WERI-Rb-1 (cell line): ENCODE measurements at places on chromosomes 1 and 21.

GRCh38 chr1:230287674-230288315, 138.3 kb downstream of the PGBD5 start:
- DNase-seq, result no peak

DNA sequence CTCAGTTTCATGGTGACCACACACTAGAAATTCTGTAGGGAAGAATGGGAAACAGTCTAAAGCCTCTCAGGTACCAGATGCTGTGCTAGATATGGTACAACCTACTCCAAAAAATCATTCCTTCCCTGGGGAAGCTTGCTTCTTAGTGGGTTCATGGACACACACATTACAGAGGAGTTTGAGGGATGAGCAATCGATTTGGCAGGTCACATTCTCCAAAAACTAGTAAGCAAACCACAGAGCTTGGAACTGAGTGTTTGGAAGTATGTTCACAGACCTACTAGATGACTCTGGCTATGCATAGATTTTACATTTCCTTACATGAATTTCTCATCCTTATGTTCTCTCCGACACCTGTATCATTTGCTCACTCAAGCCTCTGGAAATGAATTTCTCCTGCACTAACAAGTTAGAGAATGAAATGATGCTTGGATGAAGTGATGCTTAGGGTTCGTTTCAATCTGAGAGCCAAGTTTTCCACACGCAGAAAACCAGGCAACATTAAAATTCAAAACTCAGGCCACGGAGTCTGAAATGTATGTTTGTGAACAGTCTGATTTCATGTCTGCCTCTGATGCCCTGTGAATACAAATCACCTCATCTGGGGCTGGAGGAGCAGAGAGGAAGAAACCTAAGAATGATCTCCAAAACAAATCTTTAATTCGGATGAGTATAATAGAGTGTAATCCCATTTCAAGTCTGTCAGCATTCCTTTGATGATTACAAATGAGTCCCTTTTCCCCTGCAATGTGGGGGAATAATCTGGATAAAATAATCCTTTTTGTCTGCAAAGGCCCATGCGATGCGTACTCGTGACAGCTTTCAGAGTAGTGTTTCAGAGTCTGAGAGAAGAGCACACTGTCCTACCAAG, 11.0 kb downstream of the EVA1C start:
- no peak for DNase-seq

DNA sequence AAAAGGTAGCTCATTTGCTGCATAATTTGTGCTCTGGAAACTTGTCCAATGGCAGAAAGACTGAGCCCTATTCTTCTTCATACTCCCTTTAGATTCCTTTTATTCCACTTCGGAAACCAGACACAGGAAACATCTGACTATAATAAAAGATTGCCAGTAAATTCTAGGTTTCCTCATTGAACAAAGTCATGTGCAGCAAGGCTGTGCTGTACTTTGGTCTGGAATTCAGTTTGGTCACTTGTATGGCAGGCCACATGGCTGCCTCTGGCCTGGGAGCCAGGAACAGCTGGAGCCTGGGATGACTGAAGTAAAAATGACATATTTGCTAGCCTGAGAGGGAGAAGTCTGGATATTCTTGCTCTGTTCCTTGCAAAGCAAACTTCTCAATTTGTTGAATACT, 79.6 kb downstream of the ST3GAL3 start:
- no peak for DNase-seq

- DNase-seq, result no peak
Measured at GRCh38 chr1:159318784-159319551, 16.8 kb downstream of the FCER1A start.

DNA sequence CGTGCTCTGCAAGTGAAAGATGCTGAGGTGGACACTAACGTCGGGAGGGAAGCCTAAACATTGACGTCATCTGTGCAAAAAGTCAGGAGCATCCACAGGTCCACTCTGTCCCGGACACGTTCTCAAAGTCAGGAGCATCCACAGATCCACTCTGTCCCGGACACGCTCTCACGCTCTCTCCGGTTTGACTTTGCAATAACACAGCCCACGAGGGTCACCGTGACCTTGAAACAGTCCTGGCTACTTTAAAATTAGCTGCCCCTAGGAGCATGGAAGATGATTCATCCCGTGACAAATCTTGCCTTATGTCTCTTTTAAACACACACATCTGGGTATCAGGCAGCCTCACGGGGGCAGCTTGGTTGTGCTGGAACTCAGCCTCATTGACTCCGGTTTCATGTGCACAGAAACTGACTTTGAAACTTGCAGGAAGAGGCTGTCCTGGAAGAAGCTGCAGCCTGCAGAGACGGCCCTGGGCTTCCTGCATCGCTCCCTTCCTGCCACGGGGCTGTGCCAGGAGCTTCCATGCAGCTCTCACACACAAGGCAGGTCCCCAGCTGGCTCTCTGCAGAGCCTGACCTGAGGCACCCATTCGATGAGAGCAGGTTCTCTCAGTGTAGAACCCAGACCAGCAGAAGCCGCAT, 18.1 kb upstream of the COL18A1 start:
- DNase-seq, result no peak

DNA sequence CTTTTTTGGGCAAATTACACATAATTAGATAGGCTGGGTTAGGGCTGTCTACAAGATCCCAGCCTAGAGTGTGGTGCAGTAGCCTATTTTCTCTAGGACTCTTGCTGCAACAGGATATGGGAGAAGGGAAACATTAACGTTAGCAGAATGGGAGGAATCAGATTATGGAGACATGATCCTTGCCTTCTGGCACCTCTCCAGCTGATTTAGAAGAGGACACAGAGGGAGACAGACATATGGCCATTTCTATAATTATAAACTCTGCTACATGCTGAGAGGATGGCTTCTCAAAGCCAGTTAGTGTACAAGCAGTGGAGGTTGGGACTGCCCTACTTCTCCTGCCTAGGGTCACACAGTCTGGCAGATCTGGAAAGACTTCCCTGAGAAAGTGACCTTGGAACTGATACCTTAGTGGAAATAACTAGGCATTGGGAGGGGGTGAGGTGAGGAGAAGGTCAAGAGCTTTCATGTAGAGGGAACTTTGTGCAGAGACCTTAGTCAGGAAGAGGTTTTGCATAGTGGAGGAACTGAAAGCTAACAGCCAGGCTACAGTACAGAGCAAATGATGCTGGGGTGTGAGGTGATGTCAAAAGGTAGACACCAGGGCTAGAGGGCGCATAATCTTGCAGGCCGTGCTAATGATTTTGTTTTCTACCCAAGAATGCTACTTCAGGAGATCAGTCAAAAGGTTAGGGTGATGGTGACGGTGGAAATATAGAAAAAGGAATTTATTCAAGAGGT, 1.2 kb upstream of the CD1D start:
- peak; percentile 51 for DNase-seq

GRCh38 chr1:156898161-156898566, 4.6 kb downstream of the PEAR1 start:
- no peak for DNase-seq

GRCh38 chr1:29793653-29794348, 557.5 kb downstream of the PTPRU start:
- DNase-seq, result no peak

- DNase-seq, result no peak
Measured at GRCh38 chr1:8416881-8417280, 99.0 kb downstream of the SLC45A1 start.

GRCh38 chr1:59018446-59018845, 234.6 kb upstream of the JUN start:
- no peak for DNase-seq

GRCh38 chr21:46063227-46063626, 34.7 kb upstream of the COL6A2 start:
- peak; percentile 3 for DNase-seq

DNA sequence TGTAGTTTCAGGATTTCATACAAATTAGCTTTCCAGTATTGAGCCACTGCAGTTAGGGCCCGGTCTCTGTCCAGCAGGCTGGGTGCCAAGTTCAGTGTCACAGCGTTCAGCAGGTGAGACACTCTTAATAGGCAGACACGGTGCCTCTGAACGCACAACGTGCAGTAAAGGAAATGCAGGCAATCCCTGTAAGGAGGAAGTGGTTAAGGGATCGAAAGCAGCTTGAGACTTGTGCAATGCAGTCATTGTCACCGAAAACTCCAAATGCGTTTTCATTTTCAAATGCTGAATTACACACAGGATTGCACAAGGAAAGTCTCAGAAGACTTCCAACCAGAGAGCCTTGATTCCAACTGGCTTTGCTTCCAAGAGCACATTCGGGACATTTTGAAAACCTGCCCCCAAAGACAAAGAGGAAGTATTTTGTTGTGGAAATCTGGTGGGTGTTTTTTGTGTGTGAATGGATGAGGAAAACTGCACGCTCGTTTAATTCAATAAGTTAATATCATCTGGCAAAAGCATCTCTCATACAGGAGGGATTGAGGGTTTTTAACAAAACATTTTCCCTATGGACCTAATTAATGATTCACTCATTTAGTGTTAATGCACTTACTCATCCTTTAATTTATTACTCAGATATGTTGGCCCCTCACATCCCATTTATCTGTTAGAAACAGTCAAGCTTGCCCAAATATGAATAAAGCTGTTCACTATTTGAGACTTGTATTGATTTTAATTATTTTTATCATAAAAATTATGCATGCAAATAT, 61.6 kb downstream of the PTGS2 start:
- DNase-seq, result no peak

DNA sequence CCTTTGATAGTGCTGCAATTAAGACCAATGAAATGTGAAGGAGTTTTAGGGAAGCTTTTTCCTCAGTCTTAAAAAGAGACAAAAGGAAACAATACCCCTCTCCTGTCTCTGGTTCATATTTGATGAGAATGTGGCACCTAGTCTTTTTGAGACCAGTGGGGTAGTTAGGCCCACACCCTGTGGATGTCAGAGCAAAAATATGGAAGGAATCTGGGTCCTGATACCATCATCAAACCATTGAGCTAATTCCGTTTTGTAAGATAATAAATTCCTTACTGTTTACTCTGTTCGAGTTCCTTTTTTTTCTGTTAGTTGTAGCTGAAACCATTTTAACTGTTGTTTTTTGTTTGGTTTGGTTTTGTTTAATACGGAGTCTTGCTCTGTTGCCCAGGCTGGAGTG, 33.3 kb downstream of the PTPRC start:
- DNase-seq, result no peak

GRCh38 chr1:32052887-32053286, 19.9 kb upstream of the TMEM39B start:
- DNase-seq, result no peak

- DNase-seq, result no peak
Measured at GRCh38 chr1:239815074-239815473, 276.6 kb upstream of the FMN2 start.

GRCh38 chr1:228016653-228017355, 10.0 kb downstream of the WNT3A start:
- no peak for DNase-seq

- DNase-seq, result no peak
Measured at GRCh38 chr1:100441651-100442050, 89.3 kb downstream of the CDC14A start.

- no peak for DNase-seq
Measured at GRCh38 chr1:116764906-116765862, 11.0 kb downstream of the CD2 start.

- no peak for DNase-seq
Measured at GRCh38 chr21:29645666-29646553, 293.9 kb downstream of the GRIK1 start.

DNA sequence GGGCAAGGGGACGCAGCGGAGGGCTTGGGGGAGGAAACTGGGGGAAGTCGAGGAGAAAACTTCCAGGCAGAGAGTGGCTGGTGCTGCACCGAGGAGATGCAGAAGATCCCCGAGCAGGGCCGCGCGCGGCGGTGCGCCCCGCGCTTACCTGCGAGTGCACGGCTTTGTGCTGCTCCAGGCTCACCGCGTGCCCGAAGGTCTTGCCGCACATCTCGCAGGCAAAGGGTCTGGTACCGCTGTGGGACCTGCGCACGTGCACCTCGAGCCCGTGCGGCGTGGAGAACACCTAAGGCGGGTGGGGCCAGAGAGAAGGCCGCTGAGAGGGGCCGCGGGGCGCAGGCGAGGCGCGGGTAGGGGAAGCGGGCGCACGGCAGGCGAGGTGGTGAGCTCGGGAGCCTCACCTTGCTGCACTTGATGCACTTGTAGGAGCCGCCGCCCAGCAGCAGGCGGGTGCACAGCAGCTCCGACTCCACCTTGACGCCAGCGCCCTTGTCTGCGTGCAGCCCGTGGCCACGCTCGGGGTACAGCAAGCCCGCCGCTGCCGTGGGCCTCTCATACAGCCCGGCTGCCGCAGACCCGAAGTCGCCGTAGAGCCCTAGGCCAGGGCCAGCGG, 6.4 kb downstream of the GFI1 start:
- DNase-seq, result no peak

GRCh38 chr1:19311503-19311930, 427 bp downstream of the AKR7A2 start:
- peak; percentile 29 for DNase-seq

- DNase-seq, result peak; percentile 80
Measured at GRCh38 chr1:39845569-39846566, 37.4 kb downstream of the TRIT1 start.

GRCh38 chr1:208835097-208835463, 590.9 kb upstream of the PLXNA2 start:
- no peak for DNase-seq

DNA sequence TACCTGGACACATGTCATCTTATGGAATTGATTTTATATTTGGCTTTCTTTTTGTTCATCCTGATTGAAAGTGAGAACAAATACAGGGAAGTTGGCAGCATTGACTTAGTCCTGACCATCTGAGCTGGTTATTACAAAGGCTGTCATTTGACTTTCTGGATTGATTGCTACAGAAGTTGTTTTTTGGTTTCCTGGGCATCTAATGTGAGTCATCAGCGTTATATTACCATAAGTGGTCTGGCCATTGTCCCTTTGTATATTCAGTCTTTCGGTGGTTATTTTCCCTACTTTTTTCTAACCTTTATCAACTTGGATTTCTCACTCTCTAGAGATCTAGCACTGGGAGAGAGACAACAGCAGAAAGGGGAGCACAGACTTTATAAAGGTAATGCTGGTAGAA, 1646.5 kb downstream of the MRPL39 start:
- no peak for DNase-seq

DNA sequence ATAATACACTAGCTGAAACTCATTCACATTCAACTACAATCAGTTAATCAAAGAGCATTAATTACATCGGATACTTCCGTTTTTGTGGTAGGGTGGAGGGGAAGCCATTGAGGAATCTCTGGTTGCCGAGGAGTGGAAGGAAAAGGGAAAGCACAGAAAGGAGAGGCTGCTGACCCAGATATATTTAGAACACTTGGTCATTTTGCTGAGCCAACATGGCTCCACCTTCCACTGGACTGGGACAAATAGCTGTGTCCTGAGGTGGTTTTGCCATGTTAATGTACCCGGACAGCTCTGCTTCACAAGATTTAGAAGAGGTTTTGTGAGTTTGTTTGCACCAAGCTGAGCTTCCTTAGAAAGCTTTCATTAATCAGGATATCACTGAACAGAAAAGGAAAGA, 26.2 kb downstream of the ASTN1 start:
- no peak for DNase-seq

GRCh38 chr21:41939391-41939790, 14.4 kb downstream of the C2CD2 start:
- no peak for DNase-seq
